SIG-M5 (cell line): ENCODE measurements at places on chromosomes 5 and 9.

- DNase-seq = no peak
Observed at GRCh38 chr5:180084638-180085561, 13.3 kb upstream of the RNF130 start.

DNA sequence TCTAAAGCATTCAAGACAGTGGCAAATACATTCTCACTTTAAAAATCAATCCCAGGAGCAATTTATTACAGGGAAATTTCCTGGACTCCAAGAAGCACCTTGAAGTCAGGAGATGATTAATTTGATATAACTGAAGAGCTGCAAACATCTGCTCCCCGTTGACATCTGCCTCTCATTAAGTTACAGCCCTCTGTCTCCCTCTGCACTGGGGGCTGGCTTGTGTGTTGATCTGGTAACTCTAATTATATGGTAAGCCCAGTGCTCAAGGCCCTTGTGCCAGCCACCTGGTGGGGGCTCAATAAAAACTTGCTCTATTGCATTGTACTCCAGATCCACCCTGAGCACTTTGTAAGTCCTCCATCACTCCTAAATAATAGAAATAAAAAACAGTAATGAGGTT is 131.1 kb upstream of the ZNF462 start:
- no peak for DNase-seq

GRCh38 chr9:124517600-124517999 is 10.4 kb upstream of the NR5A1 start:
- DNase-seq = no peak

GRCh38 chr9:72383978-72384709 is 19.1 kb upstream of the ZFAND5 start:
- no peak for DNase-seq

GRCh38 chr9:115202181-115202580 is 84.2 kb upstream of the TNC start:
- no peak for DNase-seq

GRCh38 chr5:119398727-119399466 is 43.1 kb downstream of the TNFAIP8 start:
- DNase-seq = no peak

- no peak for DNase-seq
Observed at GRCh38 chr5:95484421-95484820, 70.4 kb downstream of the SKIC3 start.

DNA sequence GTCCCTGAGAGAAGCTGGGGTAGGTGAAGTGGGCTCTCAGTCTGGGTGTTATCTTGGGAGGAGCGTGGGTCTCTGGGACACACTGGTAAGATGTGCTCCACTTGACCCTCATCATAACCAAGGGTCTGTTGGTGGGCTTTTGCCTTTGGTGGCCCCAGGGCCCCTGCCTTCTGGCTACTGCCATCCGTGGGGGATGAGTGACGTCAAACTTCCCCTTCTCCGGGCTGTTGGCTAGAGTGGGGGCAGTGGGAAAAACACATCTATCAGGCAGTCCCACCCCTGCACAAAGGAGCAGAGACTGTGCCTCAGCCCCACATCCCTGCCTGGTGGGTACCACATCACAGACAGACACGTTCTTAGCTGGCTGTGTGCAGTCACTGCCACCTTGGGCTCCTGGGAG is 35.1 kb downstream of the GADD45G start:
- no peak for DNase-seq

DNA sequence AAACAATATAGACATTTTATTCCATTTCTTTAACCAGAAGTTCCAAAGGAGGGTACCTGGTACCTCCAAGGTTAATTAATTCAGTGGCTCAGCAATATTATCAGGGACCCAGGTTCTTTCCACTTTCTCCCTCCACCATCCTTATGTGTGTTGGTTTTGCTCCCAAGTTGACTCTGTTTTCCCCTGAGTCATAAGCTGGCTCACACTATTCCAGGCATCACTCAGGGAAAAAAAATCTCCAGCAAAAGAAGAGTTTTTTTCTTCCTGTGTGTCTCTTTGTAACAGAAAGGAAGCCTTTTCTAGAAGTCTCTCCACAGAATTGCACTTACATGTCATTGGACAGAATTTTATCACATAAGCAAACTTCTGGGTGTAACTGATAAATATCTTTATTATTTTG is 31.2 kb upstream of the GALNT10 start:
- DNase-seq = no peak

DNA sequence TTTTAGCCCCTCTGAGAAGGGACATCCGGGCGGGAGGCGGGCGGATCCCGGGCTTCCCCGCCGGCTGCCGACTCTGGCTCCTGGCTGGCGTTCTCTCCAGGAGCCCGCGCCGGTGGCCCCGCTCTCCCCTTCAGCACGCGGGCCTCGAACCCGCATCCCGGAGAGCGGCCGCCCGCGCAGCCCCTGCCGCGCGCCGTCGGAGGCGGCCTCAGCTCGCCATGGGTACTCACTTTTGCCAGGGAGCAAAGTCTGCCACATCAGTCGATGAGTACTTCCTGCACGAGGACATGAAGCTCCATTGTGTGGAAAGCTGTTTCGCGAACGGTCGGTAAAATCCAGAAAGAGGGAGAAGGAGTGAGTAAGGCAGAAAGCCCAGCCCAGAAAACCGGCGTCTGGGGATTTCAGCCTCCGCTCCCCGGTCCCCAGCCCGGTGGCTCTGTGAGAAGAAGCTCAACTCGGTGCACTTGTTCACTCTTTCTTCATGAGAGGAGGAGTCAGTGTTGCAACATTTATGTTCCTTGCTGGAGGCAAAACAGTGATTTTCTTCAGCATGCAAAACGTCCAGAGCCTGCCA is at the start of gene PRLR:
Gene PRLR, minus strand, starts transcription at position 450 of the 574 bp plus-strand sequence. CDS start 140,867 bp downstream, outside the sequence.
- DNase-seq = no peak

- no peak for DNase-seq
Observed at GRCh38 chr5:164336276-164336675, 830.9 kb downstream of the MAT2B start.

DNA sequence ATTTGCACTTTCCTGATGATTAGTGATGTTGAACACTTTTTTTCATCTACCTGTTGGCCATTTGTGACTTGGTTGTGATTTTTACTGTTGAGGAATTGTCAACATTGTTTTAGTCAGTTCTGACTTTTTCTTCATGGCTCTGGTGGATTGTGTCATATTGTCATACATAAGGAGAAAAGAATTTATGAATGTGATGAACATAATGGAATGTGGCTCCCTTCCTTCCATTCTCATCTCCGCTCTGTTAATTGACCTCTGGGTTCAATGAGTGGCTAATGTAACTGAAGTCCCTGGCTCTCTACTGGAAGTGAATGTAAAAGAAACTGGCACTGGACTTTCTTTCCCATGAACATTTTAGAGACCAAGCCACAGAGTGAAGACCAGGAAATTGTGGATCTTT is 49.2 kb downstream of the KIAA1958 start:
- DNase-seq = no peak

DNA sequence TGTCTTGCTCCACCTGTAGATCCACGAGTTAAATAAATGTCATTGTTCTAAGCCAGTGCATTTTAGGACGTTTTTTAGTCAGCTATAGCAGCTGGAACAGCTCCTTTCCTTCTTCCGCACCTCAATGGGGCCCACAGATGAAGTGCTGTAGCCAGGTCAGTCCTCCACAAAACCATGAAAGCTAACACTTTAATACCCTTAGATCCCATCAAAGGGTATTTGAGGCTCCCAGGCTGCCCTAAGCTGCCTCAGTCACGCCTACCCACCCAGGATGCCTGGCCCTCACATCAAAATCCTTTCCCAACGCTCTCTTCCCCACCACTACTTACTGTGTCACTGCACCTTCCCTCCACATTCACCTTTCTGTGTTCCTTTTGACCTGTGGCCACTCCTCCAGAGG is 44.1 kb upstream of the ACO1 start:
- DNase-seq = no peak

DNA sequence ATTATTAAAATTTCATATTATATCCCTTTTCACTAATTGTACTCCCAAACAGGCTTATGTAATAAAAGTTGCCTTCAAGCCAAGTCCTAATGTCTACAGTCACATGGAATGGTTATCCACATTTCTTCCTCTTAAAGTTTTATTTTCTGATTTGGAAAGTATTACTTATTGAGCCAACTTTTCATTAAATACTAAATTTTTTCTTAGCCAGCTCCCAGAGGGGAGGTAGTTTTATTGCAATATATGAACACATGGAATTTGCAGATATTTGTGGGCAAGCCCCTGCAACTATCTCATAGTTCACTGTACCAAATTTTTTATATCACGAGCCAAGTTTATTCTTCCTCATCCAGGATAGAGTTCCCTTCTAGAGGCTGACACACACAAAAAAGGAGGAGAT is 332.8 kb upstream of the PTGER4 start:
- DNase-seq = no peak

DNA sequence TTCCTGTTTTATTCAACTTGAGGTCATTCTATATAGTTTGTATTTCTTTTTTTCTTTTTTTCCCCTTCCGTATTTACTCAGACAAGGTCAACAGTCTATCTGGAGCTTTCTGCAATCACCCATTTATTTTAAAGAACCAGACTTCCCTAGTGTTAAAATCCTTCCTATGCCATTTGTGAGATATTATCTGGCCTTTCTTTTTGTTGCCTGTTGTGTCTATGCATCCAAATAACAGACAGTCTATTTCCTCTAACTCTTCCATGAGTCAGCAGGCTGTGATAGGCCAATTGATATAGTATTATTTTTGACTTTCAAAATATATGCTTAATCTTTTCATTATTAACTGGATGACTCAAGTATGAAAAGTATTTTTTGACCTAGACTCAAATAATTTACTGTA is 291.2 kb upstream of the PTPRD start:
- no peak for DNase-seq

- no peak for DNase-seq
Observed at GRCh38 chr9:137564817-137565411, 13.2 kb downstream of the MRPL41 start.

GRCh38 chr5:17089690-17090089 is 127.7 kb upstream of the BASP1 start:
- DNase-seq = no peak

GRCh38 chr9:121835587-121836365 is 184.3 kb downstream of the DAB2IP start:
- no peak for DNase-seq

GRCh38 chr5:79595086-79595485 is 17.2 kb upstream of the TENT2 start:
- DNase-seq = no peak

GRCh38 chr9:105243015-105243686 is 1.3 kb upstream of the SLC44A1 start:
- DNase-seq = no peak

DNA sequence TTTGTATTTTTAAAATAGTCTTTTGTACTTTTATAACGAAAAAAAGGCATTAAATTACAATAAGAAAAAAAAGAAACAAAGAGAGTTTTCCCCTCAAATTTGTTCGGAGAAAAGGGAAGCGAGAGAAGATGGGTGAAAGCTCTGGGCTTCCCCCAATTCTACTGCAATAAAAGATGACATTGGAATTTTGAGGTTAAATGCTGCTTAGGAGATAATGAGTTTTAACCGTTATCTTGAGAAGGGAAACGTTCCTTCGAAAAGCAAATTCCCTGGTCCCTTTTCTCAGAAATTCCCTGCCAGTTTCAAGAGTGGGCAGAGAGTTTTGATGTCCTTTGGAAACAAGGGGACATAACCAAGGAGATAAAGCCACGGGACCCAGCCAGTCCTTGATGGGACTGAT is 18.4 kb upstream of the ERGIC1 start:
- no peak for DNase-seq

- peak; percentile 73 for DNase-seq
Observed at GRCh38 chr9:124218438-124218982, 39.2 kb upstream of the NEK6 start.

- no peak for DNase-seq
Observed at GRCh38 chr5:135600152-135600570, 21.4 kb upstream of the CXCL14 start.

- no peak for DNase-seq
Observed at GRCh38 chr5:62521319-62521718, 57.3 kb upstream of the LRRC70 start.

DNA sequence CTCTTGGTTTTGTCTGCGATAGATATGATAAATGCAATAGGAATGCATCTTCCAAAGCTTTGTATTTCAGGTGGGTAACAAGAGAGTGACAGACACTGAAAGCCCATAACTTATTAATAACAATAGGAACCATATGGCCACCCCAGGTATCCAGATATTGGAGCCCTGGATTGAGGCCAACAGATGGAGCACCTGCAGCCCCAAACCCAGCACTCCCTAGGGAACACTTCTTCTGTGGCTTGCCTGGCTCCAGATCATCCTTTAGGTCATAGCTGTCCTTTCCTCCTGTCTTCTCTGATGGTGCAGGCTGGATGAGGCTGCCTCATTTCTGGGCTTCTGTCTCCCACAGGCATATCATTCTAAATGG is 5.0 kb upstream of the IL3 start:
- DNase-seq = no peak

DNA sequence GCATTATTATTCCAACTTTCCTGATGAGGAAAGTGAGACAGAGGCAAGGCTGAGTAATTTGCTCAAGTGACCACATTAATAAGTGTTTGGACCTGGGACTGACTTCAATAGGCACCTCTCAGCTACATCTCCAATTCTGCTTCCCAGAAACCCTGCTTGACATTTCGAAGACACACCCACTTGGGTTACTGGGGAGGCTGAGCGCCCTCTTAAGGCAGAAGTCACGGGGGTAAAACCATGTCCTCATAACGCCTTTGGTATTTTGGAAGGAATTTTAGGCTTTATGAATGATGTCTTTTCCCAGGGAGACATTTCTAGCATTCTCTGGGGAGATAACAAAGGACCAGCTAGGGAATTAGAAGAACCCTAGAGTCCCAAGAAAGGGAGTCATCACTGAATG is 53.3 kb downstream of the TRPC7 start:
- no peak for DNase-seq

DNA sequence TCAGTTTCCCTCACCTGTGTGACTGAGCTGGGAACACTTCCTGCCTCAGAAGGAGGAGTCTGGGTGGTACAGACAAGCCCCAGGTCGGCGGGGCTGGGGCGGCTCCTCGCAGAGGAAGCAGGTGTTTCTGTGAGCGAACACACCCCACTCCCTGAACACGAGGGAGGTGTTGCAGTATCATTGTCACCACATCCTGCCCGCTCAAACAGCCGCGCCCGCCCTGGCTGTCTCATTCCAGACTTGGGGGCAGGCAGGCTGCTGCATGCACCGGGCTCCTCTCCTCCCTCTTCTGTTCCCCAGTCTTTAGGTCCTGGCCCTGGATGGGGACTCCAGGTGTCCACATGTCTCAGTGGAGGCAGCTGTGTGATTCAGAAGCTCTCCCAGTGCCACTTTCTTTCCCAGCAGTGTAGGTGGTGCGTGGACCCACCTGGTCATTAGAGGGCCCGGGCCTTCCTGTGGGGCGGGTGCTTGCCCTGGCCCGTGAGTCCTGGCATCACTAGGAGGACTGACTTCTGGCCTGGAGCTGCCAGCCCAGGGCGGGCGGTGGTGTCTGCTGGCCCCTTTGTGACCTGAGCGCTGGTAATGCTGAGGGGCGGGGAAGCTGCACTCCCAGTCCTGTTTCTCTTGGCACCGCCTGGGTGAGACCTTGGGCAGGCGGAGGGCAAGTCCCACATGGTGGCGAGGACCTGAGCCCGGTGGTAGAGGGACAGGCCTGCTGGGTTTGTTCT is 18.3 kb upstream of the PHYHD1 start:
- DNase-seq = no peak

DNA sequence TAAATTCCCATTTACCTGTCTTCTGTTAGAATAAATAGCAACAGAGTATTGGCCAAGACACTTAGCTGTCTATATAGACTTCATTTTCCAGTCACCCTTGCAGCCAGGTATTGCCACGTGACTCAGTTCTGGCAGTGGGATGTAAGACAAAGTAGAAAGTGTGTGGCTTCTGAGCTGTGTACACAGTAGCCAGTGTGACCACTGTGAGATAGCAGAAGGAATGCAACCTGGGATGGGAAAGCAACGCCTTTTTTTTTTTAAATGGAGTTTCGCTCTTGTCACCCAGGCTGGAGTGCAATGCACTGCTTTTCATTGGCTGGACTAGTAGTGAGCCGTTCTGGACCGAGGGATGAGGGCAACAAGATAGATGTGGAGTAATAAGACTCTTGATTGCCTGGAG is 64.5 kb upstream of the UBTD2 start:
- no peak for DNase-seq
